Naive thymus-derived CD8-positive, alpha-beta T cell (primary cell): ENCODE measurements at places on chromosomes 11 and 22.

DNA sequence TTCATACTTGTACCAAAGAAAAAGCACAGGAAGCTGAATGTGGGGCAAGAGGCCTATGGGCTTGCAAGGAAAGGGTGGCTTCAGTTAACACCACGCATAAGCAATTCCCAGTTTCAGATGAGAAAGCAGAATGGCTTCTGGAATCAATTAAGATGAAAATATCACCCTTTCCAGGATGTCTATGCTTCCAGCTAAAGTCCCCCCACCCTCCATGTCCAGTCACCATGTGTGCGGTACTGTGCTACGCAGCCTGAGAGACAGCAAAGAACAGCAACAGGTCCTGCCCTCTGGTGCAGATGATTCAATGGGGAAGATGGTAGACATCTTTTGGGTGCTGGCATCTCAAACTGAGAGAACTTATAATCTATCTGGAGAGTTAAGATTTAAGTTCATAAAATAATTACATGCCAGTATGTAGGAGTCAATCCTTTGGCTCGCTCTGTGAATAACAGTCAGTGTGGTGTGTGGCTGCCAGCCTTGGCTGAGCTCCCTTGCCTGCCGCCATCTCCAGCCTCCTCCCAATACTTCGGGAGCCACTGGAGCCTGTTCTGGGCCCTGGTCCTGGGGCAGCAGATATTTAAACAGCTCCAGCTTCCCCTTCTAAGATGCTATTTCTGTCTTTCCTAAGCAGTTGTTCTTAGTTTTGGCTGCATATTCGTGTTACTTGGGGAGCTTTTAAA lies 44.5 kb downstream of the ME3 start:
- H3K4me3 ChIP-seq = no peak overlapping the region
- no peak overlapping the region for H3K27ac ChIP-seq
- no peak for DNase-seq
- no peaks in the 10 kb centered on the region for H3K4me1 ChIP-seq
- H3K36me3 ChIP-seq = no peaks in the 10 kb centered on the region
- peaks cover 3% of the 10 kb centered on the region for H3K27me3 ChIP-seq

- no peaks in the 10 kb centered on the region for H3K36me3 ChIP-seq
- peak; percentile 80 for DNase-seq
- peak overlapping the region; percentile 87 for H3K4me3 ChIP-seq
- no peaks in the 10 kb centered on the region for H3K27me3 ChIP-seq
Observed at GRCh38 chr11:128157423-128158298, 429.7 kb downstream of the ETS1 start.

- H3K27me3 ChIP-seq = peaks cover 7% of the 10 kb centered on the region
- no peak within 1 kb of the TSS for H3K27ac ChIP-seq
Observed at GRCh38 chr11:58844361-58845005, at the start of gene GLYATL2. TSS of gene GLYATL2 (minus strand) at chr11:58844704. CDS start at chr11:58839612, 5,092 bp downstream.

DNA sequence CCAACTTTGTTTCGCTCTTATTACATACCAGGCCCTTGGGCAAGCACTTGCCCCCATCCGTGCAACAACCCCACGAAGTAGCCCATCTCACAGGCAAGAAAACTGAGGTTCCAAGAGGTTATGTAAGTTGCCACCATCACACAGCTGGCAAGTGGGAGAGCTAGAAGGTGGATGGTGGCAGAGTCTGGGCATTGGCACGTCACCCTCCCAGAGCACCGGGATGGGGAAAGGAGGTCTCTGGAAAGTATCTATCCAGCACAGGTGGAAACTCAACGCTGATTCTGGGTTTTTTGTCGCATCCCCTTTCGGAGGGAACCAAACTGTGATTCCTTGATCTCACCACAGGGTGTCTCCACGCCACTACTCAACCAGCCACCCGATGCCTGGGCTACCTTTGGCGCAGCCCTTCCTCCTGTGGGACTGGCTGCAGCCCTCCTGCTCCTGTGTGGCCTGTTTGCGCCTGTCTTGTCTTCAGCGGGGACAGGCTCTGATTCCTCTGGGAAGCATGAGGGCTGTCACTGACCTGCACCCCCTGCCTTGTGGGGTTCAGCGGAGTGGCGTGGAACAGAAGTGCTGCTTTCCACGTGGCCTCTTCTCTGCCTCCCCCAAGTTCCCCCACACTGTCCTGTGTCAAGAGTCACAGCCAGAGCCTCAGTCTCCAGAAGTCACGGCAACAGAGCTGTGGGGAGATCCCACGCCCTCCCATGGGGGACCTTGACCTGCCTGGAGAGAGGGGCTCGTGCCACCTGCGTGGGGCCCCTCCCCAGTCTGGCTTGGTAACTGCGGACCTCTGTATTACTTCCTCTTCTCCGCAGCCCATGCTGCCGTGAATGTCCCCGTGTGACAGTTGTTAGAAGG lies 34.4 kb upstream of the TRIM29 start:
- DNase-seq = peak; percentile 25
- H3K27ac ChIP-seq = no peak overlapping the region
- peaks cover 36% of the 10 kb centered on the region for H3K27me3 ChIP-seq
- peaks cover 4% of the 10 kb centered on the region for H3K4me1 ChIP-seq
- H3K36me3 ChIP-seq = no peaks in the 10 kb centered on the region
- H3K4me3 ChIP-seq = peak overlapping the region; percentile 46

- no peak overlapping the region for H3K27ac ChIP-seq
- no peaks in the 10 kb centered on the region for H3K4me1 ChIP-seq
- H3K27me3 ChIP-seq = peaks cover 2% of the 10 kb centered on the region
Observed at GRCh38 chr11:126573325-126573978, 218.0 kb downstream of the ST3GAL4 start.

DNA sequence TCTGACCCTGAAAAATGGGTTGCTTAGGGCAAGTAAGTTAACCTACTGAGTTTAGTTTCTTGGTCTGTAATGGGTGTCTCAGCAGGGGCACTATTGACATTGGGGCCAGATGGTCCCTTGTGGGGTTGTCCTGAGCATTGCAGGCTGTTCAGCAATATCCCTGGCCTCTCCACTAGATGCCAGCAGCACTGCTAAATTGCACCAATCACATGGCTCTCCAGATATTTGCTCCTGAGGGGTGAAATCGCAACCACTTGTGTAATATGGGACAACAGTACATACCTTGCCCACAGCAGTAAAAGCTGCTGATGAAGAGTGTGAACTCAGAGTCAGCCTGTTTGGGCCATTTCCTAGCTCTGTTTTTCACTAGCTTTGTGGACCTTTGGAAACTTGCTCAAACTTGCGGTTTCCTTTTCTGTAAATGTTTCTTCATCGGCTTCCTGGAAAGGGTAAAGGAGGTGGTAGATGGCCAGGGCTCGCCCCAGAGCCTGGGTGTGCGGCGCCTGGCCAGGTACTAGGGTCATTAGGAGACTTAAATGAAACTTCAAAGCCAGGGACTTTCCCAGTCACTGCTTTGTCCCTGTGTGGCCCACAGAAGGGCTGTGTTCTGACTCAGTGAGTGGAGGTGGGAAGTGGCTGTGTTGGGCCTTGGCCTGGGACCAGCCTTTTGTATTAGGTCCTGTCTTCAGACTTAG lies 13.0 kb downstream of the NCF4 start:
- H3K27me3 ChIP-seq = peaks cover 12% of the 10 kb centered on the region
- H3K36me3 ChIP-seq = no peaks in the 10 kb centered on the region
- peak overlapping the region; percentile 63 for H3K27ac ChIP-seq
- H3K4me3 ChIP-seq = no peak overlapping the region

- H3K27me3 ChIP-seq = no peaks in the 10 kb centered on the region
- no peak for DNase-seq
- H3K4me3 ChIP-seq = no peak overlapping the region
- H3K4me1 ChIP-seq = peaks cover 20% of the 10 kb centered on the region
Observed at GRCh38 chr11:117278347-117278746, 12.8 kb upstream of the BACE1-AS start.

- no peaks in the 10 kb centered on the region for H3K4me1 ChIP-seq
- H3K27me3 ChIP-seq = no peaks in the 10 kb centered on the region
- no peak overlapping the region for H3K4me3 ChIP-seq
- H3K27ac ChIP-seq = no peak overlapping the region
Observed at GRCh38 chr11:72292106-72292785, 48.3 kb upstream of the PHOX2A start.

GRCh38 chr11:130055617-130056016 lies 14.1 kb upstream of the APLP2 start:
- no peak overlapping the region for H3K4me3 ChIP-seq
- no peaks in the 10 kb centered on the region for H3K4me1 ChIP-seq
- H3K27ac ChIP-seq = no peak overlapping the region
- H3K36me3 ChIP-seq = no peaks in the 10 kb centered on the region

DNA sequence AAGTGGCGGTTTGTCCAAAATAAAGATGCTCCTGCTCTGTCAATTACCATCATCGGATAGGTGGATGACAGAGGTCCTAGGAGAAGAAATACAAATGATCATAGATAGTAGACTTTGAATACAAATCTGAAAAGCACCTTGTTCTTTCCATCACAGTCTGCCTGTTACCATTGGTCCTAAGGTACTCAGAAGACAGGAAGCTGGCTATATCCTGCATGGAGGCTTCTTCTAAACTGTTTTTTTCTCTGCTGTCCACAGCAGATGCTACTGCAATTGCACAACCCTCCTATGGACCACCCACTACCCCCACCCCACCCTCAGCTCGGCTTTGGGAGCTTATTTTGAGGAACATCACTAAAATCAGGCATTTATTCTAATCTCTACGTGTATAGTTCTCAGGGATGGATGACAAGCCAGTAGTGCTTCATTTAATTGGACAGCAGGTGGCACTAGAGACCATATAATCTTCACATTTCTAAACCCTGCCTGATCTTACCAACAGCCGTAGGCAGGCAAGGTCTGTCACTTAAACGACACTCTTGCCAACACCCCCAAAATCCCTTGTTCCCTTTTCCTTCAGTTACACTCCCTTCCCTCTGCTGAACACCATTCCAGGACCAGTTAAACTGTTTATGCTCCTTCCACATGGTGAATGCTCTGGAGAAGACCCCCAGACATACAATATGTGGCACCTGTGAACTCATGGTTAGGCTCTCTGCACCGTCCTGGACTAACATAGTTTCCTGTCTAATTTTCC lies 6.6 kb upstream of the PTS start:
- H3K4me3 ChIP-seq = no peak overlapping the region
- H3K27ac ChIP-seq = peak overlapping the region; percentile 17
- no peaks in the 10 kb centered on the region for H3K36me3 ChIP-seq
- peak; percentile 25 for DNase-seq

DNA sequence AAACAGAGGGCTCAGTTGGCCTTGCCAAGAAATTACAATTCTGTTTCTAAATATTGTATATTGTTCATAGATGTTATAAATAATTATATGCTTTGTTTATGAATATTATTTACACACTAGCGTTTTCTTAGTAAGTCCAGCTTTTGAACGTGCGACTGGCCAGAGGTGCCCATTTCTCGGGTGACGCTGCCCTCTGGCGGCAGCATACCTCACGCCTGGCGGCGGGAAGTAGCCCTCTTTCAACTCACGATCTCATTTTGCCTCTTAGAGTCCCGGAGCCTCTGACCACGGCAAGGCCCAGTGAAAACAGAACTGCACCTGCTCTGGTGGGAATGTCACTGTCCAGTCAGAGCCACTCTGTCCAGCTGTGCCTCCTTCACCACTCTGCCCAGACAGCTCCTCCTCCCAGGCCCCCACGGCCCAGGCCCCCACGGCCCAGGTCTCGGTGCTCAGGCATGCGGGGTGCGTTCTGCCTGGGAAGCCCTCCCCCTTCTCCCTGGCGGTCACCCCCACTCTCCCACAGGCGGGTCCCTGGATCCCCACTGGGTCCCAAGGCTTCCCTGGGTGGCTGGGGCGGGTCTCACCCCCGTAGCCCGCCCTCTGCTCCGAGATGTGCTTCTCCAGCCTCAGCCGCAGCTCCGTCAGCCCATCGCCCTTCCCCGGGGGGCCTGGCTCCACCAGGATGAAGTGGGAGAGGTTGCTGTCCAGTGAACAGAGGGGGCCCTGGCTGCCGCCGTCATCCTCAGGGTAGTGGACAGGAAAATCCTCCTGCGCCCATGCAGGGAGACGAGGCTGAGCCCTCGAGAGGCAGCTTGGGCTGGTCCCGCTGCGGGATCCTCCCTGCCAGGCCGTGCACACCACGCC lies 19.3 kb downstream of the TSSC4 start:
- H3K27ac ChIP-seq = no peak overlapping the region
- H3K36me3 ChIP-seq = no peaks in the 10 kb centered on the region
- no peak for DNase-seq

DNA sequence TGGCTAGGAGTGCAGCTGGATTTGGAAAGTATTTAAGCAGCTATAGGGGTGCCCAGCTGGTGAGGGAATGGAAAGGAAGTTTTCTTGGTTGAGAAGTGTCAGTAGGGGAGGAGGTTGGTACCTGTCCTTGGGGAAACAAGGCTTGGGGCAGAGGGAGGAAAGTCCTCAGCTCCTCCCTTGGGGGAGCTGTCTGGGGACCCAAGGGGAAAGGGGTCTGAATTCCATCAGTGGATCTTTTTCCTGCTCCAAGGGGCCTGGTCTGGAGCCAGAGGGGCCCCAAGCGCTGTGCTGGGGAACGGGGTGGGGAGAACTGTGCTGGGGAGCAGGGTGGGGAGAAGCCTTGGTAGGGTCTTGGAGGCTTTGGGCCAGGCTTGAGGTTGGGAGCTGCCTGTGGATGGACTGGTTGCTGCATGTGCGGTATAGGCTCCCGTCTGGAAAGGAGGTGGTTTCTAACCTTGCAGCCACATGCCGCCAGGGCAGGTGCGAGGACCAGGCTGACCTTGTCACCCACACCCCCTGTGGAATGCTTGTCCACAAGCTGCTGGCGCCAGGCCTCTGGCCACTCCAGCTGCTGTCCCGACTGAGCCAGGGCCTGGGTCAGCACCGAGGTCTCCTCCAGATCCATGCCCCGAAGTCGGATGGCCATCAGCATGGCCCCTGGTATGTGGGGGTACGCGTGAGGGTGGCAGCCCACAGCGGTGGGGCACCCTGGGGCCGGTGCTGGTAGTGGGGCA lies 963 bp downstream of the TYMP start:
- peaks cover 23% of the 10 kb centered on the region for H3K4me1 ChIP-seq
- H3K36me3 ChIP-seq = no peaks in the 10 kb centered on the region
- peak overlapping the region; percentile 70 for H3K4me3 ChIP-seq
- H3K27ac ChIP-seq = peak overlapping the region; percentile 34
- no peak for DNase-seq
- H3K27me3 ChIP-seq = no peaks in the 10 kb centered on the region

GRCh38 chr11:66337103-66337899 lies 1.1 kb upstream of the RIN1 start:
- no peaks in the 10 kb centered on the region for H3K27me3 ChIP-seq
- peaks cover 5% of the 10 kb centered on the region for H3K36me3 ChIP-seq
- no peak for DNase-seq
- H3K4me1 ChIP-seq = peaks cover 18% of the 10 kb centered on the region

GRCh38 chr11:24628224-24628776 lies 131.4 kb downstream of the LUZP2 start:
- no peak overlapping the region for H3K4me3 ChIP-seq
- H3K36me3 ChIP-seq = no peaks in the 10 kb centered on the region
- no peaks in the 10 kb centered on the region for H3K4me1 ChIP-seq
- no peak overlapping the region for H3K27ac ChIP-seq
- DNase-seq = no peak

DNA sequence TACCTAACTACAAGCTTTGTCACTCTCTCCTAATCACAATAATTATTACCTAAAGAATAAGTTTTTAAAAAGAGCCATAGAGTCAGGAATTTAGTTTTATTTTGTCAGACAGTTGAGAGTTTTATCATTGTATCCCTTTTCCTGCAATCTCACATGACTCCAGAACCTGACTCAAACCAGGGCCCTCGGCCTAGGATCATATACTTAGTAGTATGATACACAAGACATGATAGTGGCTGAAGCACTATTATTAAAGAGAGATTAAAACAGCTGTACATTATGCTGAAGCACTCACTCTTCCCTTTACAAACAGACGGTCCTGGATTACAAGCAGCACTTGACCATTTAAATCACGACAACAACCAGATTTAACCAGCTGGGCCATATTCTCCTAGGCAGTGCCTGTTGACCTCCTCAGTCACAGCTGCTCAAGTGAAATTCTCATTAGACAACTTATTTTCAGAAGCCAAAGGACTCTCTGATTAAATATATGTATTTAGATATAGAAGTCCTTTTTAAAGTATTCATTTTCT lies 44.0 kb downstream of the SOX6 start:
- no peaks in the 10 kb centered on the region for H3K4me1 ChIP-seq
- H3K4me3 ChIP-seq = no peak overlapping the region
- H3K27me3 ChIP-seq = no peaks in the 10 kb centered on the region
- no peak overlapping the region for H3K27ac ChIP-seq
- no peak for DNase-seq
